ENCODE measurements at places on chromosomes 7 and 10.

- DNase-seq: no peak
Observed at GRCh38 chr7:154296443-154296842, 244.2 kb downstream of the DPP6 start.

DNA sequence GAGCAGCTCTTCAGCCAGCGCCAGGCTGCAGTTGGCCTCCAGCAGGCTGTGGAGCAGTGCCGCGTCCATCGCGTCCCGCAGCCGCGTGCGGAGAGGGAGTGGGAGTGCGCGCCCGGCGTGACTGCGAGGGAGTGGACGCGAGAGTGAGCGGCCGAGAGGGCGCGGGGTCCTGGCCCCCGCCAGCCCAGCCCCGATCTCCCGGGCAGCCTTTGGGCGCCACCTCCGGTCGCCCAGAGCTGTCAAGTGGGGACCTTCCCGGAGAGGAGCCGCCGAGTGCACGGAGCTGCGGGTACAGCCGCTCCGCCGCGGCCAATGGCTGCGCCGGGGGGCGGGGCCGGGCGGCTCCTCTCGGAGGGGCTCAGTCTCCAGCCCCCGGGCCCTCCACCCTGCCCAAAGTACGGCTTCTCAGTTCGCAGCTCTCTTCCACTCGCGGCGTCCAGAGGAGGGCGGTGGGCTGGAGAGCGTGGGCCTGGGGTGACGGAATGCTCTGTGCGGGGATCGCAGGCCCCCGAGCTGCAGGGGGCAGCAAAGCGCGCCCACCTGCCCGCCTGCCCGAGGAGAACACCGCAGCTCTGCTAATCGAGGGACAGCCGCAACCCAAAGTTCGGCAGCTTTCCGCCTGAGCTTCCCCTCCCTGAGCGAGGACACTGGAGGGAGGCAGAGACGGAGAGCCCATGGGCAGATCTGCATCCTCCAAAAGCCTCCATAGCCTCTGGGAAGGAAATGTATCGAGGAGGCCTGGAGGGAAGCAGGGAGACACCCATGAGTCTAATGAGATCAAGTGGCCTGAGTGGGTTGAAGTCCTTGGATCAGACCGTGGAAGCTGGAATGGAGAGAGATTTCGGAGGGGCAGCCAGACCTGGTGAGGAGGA is at the start of gene CRHR2:
Gene CRHR2, minus strand, starts transcription at position 245 of the 872 bp plus-strand sequence. Its CDS starts 176 bp downstream, at position 69.
- no peak for DNase-seq

DNA sequence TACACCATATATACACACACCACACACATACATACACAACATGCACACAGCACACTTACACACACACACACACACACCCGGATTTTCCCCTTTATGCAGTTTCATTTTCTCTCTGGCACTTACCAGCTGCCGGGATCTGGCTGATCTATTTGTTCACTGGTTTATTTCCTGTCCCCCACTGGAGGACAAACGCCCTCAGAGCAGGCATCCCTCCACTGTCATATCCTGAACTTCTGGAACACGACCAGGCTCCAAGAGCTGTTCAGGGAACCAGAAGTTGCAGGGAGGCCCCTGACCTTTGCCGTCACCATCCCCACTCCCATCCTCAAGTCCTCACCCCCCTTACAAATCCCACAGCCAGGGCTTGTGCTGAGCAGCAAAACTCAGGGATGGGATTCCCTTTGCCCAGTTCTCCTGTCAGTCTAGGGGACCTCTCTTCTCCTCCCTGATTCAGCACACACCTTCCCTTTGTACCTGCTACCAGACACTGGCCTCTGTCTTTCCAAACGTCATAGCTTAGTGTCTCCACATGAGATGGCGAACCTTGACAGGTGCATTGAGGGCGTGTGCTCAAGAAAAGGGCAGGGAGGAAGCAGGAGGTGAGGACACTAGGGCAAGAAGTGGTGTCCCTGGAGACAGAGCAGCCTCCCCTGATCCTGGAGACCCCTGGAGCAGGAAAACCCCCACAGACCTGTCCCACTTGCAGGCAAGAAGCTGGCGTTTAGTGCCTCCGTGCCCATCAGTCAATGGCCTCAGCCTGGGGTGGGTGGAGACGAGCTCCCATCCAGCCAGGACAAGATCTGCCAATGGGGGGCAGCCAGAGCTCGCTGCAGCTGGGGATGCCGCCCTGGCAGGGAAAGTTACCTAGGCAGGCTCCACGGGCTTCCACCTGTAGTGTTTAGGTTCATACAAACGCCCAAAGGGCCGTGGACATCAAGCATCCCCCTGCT is 12.7 kb upstream of the DOCK1 start:
- no peak for DNase-seq

DNA sequence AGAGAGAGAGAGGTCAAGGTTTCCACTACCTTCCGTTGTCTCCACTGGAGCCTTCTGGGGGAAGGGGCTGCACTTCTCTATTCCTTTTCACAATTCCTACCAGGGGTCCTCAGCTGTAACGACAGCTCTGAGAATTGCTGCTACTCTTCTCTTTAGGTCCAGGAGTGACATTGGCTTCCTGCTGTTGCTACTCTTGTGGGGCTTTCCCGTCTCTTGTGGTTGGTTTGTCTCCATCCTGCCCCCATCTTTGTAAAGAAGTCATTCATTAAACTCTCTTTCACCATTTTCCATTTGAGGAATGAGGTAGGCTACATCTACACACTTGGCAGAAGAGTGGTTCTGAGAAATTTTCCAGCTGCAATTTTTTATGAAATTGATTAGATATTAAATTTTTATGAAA is 238.8 kb upstream of the LYZL1 start:
- DNase-seq: no peak

GRCh38 chr10:94936721-94937120 is 1.7 kb upstream of the CYP2C9 start:
- no peak for DNase-seq

- DNase-seq: no peak
Observed at GRCh38 chr10:75665707-75666106, 234.3 kb downstream of the LRMDA start.

- no peak for DNase-seq
Observed at GRCh38 chr7:47380325-47381133, 201.4 kb downstream of the TNS3 start.

DNA sequence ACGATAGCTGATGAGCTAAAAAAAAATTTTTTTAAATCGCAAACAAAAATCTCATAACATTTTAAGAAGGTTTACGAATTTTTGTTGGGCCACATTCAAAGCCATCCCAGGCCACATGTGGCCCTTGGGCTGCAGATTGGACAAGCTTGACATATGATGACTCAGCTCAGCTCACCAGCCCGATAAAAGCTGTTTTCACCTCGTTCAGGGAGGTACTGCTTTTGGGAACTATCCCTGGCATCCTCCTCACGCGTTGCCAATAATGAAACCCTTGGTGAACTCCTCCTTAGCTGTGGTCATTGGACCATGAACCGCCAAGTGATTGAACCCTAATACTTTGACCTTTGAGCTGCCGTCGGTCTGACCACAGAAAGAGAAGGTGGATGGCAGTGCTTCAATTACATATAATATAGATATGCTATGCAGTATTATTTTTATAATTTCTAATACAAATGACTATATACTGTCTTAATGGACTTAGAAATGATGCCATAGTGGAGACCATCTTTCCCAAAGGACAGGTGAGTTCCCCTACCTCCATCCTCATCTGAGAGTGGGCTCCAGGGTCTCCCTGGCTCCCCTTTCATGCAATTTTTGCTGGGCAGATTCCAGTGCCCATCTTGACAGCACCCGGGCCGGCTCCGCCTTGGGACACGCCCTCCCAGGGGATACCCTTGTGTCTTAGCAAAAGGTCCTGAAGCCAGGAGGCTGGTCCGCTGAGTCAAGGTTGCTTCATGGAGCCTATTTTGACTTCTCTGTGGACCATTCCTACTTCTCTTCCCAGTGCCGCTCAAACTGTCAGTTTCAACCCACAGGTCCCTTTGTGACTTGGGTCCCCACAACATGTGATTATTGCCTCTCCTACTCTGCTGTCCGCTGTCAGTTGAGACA is 707.2 kb downstream of the PARD3 start:
- DNase-seq: no peak

DNA sequence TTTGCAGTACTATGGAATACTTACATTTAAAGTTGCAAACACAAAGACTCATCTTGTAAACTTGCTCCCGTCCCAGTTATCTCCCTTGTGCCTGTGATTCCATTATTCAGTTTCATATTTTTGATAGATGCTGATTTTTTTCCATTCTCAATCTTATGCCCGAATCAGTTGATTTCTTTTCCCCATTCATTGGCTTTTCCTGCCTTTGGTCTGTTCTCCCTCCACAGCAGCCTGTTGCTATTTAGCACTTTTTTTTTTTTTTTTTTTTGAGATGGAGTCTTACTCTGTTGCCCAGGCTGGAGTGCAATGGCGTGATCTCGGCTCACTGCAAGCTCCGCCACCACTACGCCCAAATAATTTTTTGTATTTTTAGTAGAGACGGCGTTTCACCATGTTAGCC is 78.0 kb downstream of the ABCC2 start:
- no peak for DNase-seq

- DNase-seq: no peak
Observed at GRCh38 chr10:35182631-35183510, 56.2 kb downstream of the CREM start.

GRCh38 chr7:84610390-84610789 is 415.8 kb upstream of the SEMA3A start:
- no peak for DNase-seq

DNA sequence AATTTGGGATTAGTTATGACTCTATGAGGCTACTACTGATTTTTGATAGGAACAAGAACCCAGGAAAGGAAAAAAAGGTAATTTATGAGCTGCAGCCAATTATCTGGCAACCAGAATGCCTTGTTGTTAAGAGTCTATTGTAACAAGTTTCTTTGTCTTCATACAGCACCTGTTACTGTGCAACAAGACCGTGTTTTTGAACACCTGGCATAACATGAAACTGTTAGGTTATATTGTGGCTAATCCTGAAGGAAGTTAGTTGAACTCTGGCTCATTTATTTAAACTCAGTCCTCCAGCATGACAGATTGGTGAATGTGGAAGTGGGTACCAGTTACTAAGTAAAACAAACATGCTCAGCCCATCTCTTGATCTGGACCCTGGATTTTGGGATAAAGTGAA is 33.0 kb downstream of the RALA start:
- DNase-seq: no peak

- no peak for DNase-seq
Observed at GRCh38 chr7:133584956-133585668, 332.2 kb downstream of the EXOC4 start.

DNA sequence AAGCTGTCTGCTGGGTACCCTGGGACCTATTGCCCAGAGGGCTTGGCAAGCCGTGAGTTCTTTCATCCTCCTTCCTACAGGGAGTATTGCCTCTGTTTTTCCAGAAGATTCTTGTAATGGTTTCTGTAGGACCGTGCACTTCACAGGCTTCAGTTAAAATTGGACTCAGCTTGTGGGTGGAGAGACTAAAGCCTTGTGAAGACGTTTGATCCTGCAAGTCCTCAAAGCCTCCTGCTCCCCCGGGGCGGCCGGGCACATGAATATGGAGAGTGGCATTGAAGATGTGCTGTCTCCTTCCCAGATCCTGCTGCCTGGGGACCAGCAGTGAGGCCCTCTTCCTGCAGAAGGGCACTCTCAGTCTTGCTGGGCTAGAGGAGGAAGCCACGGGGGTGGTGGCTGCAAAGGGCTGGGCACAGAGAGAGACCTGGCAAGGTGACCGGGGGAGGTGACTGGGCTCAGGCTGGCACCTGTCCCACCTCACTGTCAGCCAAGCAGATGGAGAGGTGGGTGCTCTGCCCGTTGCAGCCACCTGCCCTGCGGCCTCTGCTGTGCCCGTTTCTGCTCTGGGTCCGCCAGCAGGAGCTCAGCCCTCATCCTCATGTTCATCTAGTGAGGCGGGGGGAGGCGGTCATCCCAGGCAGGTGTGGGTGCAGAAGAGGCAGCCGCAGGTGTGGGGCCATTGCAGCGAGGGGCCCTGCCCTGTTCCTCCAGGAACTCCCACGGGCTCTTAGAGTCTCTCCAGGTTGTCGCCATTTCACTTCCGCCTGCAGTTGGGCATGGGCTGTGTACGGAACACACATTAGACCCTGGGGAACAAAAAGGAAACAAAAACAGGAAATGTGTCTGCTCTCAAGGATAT is 55.7 kb downstream of the TMEM209 start:
- no peak for DNase-seq

DNA sequence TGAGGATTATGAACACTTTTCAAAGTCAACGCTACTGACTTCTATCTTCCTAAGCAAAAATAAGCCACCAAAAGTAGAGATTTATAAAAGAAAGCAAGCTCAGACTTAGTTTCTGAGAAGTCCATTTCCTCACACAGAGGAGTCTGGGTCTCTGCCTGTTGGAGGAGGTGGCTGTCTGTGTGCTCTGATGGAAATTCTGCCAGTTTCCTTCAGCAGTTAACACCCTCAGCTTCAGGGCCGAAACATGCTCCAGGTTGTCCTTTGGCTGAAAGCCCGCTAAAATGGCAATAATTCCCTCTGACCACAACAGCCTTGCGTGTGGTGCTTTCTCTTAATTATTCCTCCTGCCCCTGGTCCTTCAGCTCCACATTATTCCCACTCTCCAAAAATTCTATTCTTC is 127.8 kb upstream of the LAMB4 start:
- DNase-seq: no peak

DNA sequence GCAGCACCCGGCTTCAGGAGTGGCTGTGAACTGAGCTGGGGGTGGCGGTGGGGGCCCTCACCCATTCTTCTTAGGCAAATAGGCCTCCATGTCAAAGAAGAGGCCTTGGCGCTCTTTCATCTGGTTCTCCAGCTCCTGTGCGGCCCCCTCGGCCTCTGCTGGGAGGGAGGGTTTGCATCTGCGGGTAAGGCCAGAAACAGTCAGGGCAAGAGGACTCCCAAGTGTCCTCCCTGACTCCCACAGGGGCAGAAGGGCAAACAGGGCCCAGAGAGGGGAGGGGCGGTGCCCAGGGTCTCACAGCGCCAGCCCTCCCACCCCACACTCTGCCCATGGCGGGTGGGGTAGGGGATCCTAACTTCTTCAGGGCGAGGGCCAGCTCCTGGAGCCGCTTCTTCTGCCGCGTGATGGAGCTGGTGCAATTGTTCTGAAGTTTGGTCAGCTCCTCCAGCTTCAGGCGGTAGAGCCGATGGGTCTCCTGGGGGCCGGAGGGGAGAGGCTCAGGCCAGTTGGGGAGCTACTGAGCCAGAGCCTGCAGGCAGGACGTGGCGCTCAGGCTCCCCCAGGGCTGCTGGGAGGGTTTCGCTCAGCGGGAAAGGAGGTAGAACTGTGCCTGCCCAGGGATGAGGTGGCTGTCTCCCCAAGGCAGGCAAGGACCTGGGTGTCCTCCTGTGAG is 2.2 kb downstream of the TMEM120A start:
- DNase-seq: no peak

DNA sequence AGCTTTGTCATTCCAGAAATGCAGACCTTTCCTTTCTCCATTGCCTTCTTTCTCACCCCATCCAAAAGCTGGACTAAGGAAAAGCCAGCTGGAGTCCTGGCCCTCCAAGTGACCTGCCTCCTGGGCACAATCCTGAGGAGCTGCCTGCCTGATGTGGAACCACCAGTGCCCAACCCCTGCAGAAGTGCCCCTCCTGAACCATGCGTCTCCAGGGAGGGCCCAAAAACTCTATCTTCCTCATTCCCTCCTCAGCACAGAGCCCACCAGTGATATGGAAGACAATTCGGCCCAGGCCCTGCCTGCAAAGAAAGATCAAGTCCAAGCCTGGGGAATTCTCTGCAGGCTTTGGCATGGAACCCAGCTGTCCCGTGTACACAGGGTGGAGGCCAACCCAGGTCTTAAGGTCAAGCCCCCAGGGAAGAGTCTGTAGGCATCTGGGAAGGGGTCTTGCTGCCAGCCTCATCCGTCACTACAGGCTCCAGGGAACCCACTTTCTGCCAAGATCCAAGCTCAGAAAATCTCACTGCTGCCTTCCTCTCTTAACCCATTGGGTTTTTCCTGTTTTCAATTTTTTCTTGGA is 3.5 kb upstream of the GRID1 start:
- DNase-seq: no peak

GRCh38 chr10:74949034-74949832 is 122.8 kb downstream of the KAT6B start:
- DNase-seq: no peak

Data from activated CD4-positive, alpha-beta T cell treated with anti-CD3 and anti-CD28 coated beads for 1 hour (primary cell).